Epithelial cell of esophagus (primary cell): ENCODE measurements at places on chromosomes 16 and 17.

DNA sequence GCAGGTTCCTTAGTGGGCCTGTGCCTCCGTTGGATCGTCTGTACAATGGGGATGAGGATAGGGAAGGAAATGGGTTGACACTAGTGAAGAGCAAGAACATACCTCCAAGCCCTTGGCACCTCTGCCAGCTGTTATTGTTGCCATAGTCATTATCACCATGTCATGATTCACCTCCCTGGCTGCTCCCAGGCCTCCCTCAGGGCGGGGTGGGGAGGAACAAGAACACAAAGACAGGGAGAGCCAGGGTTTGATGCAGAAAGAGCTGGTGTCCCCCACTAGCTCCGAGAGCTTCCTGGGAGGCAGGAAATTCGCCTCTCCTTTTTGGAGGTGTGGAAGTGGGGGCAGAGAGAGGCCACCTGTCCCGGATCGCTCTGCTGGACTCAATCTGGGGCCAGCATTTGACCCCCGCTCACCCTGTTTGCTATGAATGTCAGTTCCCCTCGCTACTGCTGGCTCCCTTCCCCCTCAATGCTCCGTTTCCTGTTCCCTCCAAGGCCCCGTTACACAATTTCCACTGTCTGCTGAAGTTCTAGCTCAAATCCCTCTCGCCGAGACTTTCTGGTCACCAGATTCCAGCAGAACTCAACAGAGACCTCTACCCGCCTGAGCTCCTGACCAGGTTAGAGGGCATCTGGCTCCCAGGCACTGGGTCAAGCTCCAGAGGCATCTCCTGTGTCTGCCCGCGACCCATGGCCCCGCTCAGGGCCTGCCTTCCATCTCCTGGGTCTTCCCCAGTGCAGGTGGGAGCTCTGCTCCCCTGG, 9.1 kb downstream of the TIMP2 start:
- DNase-seq: peak; percentile 72

GRCh38 chr16:70577256-70577698, 53.7 kb downstream of the SF3B3 start:
- peak; percentile 38 for DNase-seq

GRCh38 chr16:12876778-12877177, 24.6 kb upstream of the SHISA9 start:
- peak; percentile 5 for DNase-seq

DNA sequence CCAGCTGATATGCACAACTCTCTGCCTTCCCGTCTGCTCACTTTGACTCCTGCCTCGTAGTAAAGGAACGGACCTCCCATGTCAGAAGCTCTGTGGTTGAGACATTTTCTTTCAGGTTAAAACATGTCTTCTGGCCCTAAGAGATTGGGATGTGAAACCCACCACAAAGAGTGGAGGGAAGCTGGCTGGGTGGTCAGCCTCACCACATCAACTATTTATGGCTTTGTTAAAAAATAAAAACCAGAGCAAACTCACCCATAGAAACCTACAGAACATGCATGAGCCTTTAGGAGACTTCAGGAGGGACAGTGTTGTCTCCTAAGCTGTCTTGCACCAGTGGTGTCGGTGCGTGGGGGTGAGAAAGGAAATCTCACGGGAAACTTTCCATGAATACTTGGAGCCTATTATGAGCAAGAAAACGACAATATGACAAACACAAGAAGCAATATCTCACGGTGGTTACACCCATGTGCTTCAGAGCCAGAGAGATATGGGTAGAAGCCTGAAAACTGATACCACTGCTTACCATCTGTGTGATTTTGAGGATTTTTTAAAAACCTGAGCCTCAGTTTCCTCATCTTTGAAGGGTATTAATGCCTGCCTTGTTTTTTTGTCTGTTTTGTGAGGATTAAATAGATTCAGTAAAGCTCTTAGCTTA, 61.7 kb upstream of the XYLT1 start:
- no peak for DNase-seq

- DNase-seq: no peak
These were observed 15.1 kb upstream of the CD300LD start for GRCh38 chr17:74607221-74607620.

DNA sequence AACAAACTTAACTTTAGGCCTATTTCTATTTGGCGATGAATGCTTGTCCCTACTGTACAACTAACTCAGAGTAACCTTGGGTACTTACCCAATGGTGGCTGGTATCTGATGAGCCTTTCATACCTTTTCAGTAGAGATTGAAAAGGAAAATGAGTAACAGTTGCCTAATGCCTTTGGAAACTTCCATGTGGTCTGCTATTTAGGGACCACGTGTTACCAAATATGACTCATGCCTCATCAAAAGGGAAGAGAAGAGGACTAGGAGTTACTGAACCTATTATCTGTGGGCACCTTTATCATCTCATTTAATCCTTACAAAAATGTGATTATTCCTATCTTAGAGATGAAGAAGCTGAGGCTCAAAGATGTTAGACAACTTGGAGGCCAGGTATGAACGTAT, 8.1 kb downstream of the MYOCD start:
- DNase-seq: peak; percentile 41

- DNase-seq: no peak
These were observed 309.7 kb downstream of the MAP2K6 start for GRCh38 chr17:69724238-69724637.

GRCh38 chr16:53958341-53958880, 254.5 kb downstream of the FTO start:
- DNase-seq: no peak

DNA sequence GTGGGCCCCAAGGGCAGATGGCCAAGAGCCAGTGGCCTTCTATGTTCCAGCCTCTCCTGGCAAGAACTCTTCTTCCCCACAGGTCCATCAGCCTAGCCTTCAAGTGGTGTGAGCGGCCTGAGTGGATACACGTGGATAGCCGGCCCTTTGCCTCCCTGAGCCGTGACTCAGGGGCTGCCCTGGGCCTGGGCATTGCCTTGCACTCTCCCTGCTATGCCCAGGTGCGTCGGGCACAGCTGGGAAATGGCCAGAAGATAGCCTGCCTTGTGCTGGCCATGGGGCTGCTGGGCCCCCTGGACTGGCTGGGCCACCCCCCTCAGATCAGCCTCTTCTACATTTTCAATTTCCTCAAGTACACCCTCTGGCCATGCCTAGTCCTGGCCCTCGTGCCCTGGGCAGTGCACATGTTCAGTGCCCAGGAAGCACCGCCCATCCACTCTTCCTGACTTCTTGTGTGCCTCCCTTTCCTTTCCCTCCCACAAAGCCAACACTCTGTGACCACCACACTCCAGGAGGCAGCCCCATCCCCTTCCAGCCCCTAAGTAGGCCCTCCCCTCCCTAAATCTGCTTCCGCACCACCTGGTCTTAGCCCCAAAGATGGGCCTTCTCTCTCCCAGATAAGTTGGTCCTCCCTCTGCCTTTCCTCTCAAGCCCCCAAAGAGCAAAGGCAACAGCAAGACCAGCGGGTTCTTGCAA, 5.2 kb downstream of the G6PC3 start:
- no peak for DNase-seq

GRCh38 chr17:71900621-71901229, 220.1 kb upstream of the SOX9 start:
- peak; percentile 94 for DNase-seq

DNA sequence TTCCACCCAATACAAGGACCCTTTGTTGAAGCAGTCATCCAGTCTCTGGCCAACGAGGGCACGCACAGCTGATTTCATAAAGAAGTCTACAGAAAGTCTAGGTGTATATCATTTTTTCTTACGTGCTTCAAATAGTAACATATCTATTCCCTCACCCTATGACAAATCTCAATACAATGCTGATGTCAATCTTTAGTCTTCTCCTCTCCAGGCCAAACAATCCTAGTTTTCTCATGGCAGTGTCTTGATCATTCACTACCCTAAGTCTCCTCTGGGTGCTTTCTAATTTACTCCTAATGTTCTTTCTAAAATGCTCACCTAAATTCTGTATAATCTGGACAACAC, 92.6 kb downstream of the CACNG1 start:
- peak; percentile 14 for DNase-seq

- no peak for DNase-seq
These were observed 103.3 kb downstream of the ABCC6 start for GRCh38 chr16:16120044-16120381.
